ENCODE measurements at places on chromosomes 1 and 21.

DNA sequence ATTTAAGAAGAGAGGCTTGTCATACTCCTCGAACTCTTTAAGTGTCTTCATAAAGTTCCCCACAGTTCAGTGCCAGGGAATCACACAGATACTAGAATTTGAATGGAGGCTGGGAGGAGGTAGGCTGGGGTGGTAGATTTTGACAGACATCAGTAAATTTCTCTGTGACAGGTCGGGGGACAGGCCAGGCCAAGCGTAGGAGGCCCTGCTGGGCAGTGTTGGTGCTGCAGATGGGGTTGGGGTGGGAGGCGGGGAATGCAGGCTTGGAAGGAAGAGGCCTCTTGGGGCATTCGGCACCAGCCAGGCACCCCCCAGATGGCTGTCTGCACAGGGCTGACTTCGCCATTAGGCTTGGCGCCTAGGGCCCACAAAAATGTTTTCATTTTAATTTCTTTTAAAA is 84.0 kb downstream of the MAN1C1 start:
- no peak for DNase-seq

- no peak for DNase-seq
These were observed 165.0 kb downstream of the TRIM33 start for GRCh38 chr1:114345930-114346479.

GRCh38 chr1:20891091-20891490 is 104.0 kb upstream of the HP1BP3 start:
- no peak for DNase-seq

DNA sequence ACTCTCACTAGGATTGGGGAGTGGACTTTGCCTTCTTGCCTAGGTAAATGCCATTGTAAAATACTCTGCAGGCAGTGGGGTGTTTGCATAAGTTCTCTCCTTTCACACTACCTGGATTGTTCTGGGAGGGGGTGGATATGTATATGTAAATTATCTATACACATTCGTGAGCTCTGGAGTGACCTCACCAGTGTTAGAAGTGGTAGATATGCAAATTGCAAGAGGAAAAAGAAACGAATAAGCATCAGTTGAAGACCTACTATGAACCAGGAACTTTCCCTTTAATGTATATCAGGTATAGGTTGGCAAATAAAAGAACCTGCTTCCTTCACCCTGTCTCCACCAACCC is 1.5 kb upstream of the ARHGEF11 start:
- no peak for DNase-seq

DNA sequence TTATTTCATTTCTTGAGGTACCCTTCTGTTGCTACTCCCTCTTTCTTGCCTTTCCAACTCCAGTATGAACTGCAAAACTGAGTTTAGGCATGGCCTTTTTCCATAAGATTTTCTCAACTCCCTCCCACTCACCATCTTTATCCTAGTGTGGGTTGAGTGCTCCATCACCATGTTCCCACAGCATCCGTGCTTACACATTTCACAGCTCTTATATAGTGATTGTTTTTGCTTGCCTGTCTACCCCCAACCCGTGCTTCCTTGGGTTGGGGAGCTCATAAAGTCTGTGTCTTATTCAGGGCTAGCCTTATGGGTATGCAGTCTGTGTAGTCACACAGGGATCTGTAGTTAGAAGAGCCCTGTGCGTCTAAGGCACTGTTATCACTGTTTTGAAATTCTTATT is 68.2 kb upstream of the CCDC190 start:
- DNase-seq: no peak

DNA sequence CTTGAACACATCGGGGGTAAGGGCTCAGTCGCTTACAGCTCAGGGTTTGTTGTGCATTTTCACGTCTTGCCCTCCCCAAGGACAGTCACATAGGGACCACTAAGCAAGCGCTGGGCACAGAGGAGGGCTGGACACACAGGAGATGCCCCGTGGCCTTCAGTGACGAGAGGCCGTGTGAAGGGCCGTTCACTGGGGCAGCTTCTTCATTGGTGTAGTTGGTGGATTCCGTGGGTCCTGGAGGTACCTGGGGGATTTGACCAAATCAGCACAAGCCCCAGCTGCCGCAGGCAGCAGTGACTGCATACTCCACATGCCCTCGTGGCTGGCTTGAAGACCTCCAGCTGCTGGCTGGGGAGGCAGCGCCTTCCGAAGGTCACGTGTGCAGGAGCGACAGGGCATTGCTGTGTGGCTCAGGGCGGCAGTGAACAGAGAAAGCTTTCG is 100.8 kb upstream of the C1orf174 start:
- no peak for DNase-seq

DNA sequence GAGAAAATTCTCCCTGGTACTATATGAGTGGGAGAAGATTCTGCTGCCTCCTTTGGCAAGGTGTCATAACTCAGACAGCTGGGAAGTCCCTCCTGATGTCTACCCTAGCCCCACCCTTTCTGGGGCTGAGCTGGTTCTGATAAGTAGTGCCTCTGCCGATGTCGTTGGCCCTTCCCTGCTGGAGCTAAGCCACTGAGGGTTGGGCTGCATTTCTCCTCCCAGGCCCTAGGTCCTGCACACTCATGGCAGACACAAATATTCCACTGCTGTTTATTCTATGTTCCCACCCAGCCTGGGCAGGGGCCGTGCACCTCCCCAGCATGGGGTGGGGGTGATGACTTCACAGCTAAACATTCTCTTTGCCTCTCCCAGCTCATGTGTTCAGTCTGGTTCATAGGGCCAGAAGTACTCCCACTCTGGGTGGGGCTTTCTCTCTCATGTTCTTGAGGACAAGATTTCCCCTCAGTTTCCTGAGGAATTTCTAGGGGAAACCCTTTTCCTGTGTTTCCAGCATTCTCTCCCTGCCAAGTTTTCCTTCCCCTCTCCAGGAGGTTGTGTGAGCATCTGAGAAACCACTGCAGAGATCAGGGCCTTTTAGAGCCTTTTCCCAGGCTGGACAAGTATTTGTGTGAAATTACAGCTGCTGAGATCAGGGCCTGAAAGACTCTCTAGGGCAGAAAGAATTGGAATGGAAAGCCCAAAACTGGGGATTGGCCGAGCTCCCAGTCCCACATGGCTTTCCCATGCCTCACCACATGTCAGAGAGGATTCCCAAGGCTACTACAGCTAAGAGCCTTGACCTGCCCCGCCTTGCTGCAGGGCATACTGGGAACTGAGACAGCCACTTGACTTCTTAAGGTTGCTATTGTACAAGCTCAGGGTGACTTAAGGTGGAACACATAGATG is 66.2 kb downstream of the ATP2B4 start:
- DNase-seq: no peak

- DNase-seq: no peak
These were observed 37.2 kb downstream of the OR6Y1 start for GRCh38 chr1:158516966-158517365.

DNA sequence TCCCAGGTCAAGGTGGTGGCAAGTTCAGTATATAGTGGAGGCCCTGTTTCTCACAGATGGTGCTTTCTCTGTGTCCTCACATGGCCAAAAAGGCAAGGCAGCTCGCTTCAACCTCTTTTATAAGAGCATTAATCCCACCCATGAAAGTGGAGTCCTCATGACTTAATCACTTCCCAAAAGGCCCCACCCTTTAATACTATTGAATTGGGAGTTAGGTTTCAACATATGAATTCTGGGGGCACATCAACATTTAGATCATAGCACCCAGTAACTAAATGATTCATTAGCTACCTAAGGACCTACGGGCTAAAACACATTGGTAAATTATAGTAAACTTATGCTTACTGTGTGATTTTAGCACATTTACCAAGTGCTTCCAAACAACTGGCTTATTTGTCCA is 317.9 kb downstream of the LTN1 start:
- DNase-seq: no peak

GRCh38 chr1:16167331-16168143 is 11.7 kb upstream of the EPHA2 start:
- DNase-seq: no peak

All from activated CD4-positive, alpha-beta T cell treated with anti-CD3 and anti-CD28 coated beads, Interleukin-2, Interleukin-4, amounts not matched to agents 100 ng/mL and 50 ng/mL, durations not matched to agents 16 hours and 8 hours (primary cell).